ENCODE measurements at places on chromosomes 13 and 19. TPM values are rescaled to one million over a fixed set of nuclear protein-coding genes. Genes with fewer than 3 reads are reported as not detected.

GRCh38 chr13:30752201-30752797, 17.0 kb downstream of the ALOX5AP start:
- H3K27ac ChIP-seq: no peak overlapping the region
- H3K4me3 ChIP-seq: no peak overlapping the region
- H3K4me1 ChIP-seq: no peaks in the 10 kb centered on the region
- H3K36me3 ChIP-seq: no peaks in the 10 kb centered on the region
- ATAC-seq: no peak

DNA sequence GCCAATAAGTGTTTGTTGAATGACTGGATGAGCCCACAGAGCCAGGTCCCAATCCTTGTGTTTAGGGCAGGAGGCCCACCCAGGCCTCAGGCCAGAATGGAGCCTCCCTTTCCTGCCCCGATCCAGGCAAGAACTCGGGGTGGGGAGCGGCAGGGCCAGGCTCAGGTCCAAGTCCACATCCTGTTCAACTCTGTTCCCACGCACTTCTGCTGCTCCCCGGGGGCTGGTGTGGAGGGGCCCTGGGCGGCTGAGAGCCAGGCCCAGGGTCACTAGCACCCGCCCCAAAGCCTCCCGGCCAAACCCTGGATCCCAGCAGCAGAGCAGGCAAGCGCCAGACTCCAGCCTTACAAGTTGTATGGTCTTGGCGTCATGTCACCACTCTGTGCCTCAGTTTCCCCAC, 8.0 kb downstream of the ANGPTL8 start:
- peaks cover 44% of the 10 kb centered on the region for H3K4me1 ChIP-seq
- ATAC-seq: peak; percentile 75
- H3K4me3 ChIP-seq: no peak overlapping the region
- no peaks in the 10 kb centered on the region for H3K27me3 ChIP-seq
- peak overlapping the region; percentile 65 for H3K27ac ChIP-seq
- H3K36me3 ChIP-seq: peaks cover 62% of the 10 kb centered on the region

DNA sequence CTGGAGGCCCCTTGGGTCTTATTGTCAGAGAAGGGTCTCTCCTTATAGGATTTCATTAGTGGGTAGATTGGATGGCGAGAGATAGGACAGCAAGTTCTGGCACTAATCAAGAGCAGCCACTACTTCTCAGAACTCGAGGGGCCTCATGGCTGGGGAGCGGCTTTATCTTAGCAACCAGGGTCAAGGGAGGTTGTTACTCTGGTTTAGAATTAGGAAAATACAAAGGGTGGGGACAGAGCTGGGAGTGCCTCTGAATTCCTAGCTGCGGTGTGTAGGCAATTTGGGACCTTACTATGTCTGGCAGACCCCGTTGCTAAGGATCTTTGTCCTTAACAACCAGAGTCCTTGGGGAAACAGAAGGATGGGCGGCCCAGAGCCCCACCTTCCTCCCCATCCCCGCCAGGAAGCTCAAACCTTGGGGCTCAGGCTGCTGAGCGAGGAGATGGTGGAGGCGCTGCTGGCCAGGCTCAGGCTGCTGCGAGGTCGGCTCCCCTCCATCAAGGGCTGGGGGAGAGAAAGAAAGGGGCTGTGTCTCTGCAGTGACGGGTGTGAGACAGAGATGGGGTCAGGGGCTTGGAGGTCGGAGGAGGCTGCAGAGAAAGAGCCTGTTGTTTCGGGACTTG, 1.2 kb downstream of the PLEKHA4 start:
- peak; percentile 15 for ATAC-seq
- no peaks in the 10 kb centered on the region for H3K27me3 ChIP-seq
- no peak overlapping the region for H3K27ac ChIP-seq
- H3K4me3 ChIP-seq: peak overlapping the region; percentile 20

DNA sequence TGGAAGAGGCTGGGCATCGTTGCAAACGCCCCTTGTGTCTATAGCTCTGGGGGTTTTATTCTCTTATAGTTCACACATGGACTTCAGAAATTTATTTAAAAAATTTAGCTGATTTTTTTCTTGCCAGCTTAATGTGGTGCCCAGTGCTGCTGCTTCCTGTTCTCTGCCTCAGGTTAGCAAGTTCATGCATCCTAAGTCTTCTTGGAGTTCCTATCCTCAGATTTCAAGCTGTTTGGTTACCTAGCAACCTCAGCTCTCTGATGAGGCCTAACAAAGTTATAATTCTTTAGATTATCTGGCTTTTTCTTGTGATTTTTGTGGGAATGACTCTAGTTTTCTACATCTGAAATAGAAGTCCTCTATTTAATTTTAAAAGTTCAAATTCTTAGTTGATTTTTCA, 250.9 kb downstream of the MAB21L1 start:
- no peak overlapping the region for H3K4me3 ChIP-seq
- H3K36me3 ChIP-seq: no peaks in the 10 kb centered on the region
- no peaks in the 10 kb centered on the region for H3K4me1 ChIP-seq
- no peak for ATAC-seq
- no peaks in the 10 kb centered on the region for H3K27me3 ChIP-seq

DNA sequence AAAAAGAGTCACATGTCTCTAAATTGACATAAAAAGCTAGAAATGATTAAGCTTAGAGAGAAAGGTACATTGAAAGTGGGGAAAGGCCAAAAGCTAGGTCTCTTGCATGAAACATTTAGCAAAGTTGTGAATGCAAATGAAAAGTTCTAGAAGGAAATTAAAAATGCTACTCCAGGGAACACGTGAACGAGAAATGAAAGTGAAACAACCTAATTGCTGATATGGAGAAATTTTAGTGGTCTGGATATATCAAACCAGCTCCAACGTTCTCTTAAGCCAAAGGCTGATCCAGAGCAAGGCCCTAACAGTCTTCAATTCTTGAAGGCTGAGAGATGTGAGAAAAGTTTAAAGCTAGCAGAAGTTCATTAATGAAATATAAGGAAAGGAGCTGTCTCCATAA, 419.8 kb downstream of the SLITRK6 start:
- H3K27me3 ChIP-seq: no peaks in the 10 kb centered on the region
- H3K4me1 ChIP-seq: no peaks in the 10 kb centered on the region
- no peak overlapping the region for H3K4me3 ChIP-seq
- no peaks in the 10 kb centered on the region for H3K36me3 ChIP-seq

DNA sequence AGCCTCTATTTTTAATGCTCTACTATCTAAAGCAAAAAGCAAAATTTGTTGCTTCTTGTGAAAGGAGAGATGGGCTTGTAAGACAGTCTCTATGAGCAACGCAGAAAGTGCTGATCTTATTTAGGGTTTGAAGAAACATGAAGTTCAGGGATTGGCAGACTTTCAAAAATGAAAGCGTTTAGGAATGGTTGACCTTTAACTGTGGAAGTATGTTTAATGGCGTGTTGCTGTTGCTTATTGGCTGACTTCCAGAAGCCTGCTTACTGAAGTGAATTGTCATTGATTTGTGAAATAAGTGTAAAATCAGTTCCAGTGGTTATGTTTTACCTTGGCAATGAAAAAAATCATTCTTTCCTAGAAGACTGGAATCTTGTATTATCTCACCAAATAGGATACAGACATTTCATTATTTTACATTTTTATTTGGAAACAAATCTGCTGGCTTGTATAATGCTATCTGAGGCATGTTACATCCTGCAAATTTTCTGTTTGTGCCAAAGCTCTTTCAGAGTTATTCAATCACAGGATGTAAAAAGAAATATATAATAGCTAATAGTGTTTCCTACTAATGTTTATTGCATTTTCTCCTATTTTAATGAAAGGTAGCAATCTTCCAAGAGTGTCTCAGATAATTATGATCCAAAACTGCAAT, 221.3 kb upstream of the SLITRK6 start:
- H3K27ac ChIP-seq: no peak overlapping the region
- H3K36me3 ChIP-seq: no peaks in the 10 kb centered on the region
- H3K27me3 ChIP-seq: no peaks in the 10 kb centered on the region
- ATAC-seq: no peak
- H3K4me3 ChIP-seq: no peak overlapping the region

LYL1 gene
- total RNA-seq: 10.0 TPM

DNA sequence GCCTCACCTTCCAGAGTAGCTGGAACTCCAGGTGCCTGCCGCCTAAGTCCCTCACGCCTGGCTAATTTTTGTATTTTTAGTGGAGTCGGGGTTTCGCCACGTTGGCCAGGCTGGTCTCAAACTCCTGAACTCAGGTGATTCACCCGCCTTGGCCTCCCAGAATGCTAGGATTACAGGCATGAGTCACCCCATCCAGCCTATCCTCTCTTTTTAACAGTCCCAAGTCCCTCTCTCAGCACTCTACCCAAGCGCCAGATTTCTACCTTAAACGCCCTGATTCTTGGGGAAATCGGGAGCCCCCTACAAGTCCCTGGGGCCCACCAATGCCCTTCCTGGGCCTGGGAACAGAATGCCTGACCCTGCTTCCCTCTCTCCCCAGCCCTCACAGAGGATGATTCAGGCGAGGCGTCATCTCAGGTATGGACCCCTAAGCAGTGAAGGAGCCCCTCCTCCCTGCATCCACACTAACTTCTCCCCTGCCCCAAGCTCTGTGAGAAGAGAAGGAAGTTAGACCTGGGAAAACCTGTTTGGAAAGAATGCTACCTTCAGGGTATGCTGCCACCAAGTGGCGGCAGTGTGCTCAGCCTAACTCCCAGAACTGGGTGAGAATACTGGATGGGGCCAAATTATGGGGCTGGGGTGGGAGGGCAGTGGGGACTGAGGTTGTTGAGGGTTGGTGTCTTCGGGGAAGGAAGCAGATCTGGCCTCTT, 20.8 kb upstream of the EBI3 start:
- ATAC-seq: no peak
- H3K27me3 ChIP-seq: peaks cover 43% of the 10 kb centered on the region
- peaks cover 9% of the 10 kb centered on the region for H3K4me1 ChIP-seq
- H3K4me3 ChIP-seq: no peak overlapping the region
- no peak overlapping the region for H3K27ac ChIP-seq

VSTM2B gene
- total RNA-seq: 0.40 TPM

- H3K27ac ChIP-seq: no peak overlapping the region
- no peaks in the 10 kb centered on the region for H3K27me3 ChIP-seq
- H3K4me1 ChIP-seq: no peaks in the 10 kb centered on the region
- peak; percentile 50 for ATAC-seq
- H3K4me3 ChIP-seq: no peak overlapping the region
- H3K36me3 ChIP-seq: no peaks in the 10 kb centered on the region
Measured at GRCh38 chr19:55014714-55015113, 23.4 kb downstream of the GP6 start.

- H3K27me3 ChIP-seq: no peaks in the 10 kb centered on the region
- no peaks in the 10 kb centered on the region for H3K4me1 ChIP-seq
- ATAC-seq: no peak
- H3K36me3 ChIP-seq: no peaks in the 10 kb centered on the region
Measured at GRCh38 chr13:50592412-50593155, 250.9 kb downstream of the DLEU7 start.
